Stimulated activated CD4-positive, alpha-beta T cell treated with anti-CD3 and anti-CD28 coated beads, TNF-alpha, amount 100 ng/mL, for 1 hour (primary cell): ENCODE measurements at places on chromosomes 6 and 20.

DNA sequence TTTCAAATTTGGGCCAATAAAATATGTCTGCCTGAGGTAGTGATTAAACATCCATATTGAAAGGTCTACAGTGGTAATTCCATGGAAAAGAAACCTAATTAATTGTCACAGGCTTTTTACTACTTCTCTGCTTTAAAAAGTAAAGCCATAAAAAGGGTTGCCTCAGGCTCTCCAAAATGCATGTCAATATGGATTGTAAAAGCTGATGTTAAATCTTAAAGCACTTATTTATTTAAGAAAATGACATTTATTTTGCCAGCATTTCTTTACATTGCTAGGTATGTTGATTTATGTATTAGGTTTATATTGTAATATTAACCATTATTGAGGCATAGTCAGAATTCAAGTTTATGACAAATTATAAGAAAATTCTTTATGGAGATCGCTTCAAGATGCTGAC is 133.2 kb downstream of the OPN5 start:
- DNase-seq = no peak

- no peak for DNase-seq
These were observed 32.3 kb downstream of the UST start for GRCh38 chr6:148779142-148779562.

- DNase-seq = no peak
These were observed 4.6 kb downstream of the DDR1 start for GRCh38 chr6:30888816-30889495.

DNA sequence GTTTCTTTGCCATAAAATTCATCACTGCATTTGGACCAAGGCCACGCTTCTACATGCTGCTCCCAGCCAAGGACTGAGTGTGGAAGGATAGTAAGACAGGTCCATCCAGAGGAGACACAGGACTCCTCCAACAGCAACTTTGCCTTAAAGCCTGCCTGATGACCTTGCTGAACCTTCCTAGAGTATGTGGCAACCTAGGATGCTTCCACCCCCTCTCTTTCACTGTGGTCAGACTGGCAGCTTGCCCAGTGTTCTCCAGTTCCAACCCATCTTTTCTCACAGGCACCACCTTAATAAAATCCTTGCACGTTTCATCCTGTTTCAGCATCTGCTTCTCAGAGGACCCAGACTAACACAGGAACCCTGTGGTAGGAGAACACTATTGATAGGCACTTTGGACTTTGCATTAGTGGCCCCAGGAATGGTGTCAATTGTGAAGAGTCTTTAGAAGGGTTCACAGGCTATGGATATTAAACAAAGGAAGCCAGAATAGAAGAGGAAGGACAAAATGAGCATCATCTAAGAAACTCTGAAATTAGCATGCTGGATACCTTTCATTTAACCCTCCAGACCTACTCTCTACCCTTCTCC is 2.4 kb upstream of the PKHD1 start:
- no peak for DNase-seq

DNA sequence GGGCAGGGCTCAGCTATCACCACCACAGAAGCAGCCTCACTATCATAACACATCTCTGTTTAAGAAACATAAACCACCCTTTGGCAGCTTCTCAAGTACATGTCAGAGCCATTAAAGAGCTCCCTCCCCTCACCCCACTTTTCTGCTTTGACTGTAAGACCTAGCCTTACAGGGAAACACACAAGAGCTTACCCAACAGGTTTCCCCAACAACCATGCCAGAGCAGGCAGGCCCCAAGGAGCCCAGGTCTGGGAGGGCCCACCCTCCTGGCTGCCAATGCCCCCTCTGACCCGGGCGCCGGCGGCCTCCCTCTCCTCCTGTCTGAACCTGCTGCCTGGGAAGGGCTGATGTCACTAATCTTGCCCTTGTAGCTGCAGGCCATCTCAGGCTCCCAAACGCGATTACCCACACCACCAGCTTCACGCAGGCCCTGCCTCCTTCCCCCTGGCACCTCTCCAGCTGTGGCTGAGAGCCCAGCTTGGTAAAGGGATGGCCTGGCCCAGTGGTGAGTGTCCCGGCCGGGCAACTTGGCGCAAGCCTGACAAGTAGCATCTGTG is 402.0 kb downstream of the MAFB start:
- no peak for DNase-seq

GRCh38 chr20:62165762-62166399 is 16.9 kb upstream of the MTG2 start:
- no peak for DNase-seq

DNA sequence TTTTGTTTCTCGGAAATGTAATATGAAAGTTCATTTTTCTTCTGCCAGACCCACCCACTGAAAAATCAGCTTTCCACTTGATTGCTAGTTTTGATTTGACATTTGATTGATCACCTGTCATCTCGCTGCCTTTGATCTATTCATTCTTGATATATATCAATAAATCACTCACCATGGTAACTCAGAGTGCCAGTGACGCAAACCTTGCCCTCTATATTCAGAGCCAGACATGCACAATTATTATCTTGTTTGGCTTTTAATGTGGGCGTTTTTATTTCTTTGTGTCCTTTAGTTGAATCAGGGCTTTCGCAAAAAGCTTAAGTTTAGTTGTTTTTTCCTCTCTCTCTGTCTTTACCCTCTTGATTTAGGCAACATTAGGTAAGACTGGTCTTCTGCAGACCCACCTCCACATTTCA is 2.0 kb downstream of the TSHZ2 start:
- DNase-seq = no peak

DNA sequence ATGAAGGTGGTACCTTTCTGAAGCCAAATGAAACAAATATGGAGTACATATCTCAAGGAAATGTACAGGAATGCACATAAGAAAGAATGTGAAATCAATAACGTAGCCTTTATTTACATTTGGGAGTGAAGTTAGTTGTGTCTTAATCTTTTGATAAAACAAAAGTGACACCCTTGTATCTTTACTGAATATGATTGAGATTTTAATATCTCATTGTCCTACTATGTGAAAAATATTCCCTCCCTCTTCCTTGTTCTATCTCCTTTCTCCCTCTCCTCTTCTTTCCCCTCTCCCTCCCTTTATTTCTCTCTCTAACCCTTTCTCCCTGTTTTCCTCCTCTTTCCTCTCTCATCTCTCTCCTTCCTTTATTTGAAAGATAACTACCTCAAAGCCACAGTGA is 89.1 kb downstream of the PTCHD4 start:
- no peak for DNase-seq

DNA sequence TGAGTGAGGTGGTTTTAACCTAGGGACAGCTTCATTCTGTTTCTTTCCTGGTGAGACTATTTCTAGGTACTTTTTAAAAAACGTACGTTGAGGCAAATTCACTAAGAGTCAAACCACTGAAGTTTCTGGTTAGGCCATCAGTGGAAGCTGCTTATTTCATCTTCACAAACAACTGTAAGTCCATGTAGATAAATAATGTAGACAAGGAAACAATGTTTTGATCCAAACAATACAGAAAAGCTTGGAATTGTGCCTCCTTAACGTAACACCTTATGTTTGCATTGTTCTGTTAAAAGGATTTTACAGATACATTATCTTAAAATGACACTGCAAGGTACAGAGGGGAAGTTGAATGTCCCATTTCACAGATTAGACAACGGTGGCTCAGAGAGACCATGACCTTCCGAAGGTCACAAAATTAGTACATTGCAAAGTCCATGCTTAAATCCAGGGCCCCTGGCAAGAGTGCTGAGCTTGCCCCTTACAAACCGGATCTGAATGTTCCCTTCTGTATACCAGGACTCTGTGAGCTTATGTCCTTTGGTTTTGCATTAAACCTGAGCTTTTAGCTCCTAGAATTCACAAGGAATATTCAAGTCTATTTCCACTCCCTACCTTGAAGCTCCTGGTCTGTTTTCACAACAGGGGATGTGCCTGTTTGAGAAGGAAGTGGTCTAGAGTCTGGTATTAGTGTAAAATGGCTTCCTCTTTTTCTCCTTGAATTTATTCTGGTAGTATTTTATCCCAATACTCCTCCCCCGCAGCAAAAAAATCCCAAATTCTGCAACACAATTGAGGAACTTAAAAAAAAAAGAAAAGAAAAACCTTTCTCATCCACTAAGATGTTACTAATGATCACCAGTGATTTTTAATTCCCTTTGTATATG is 28.9 kb upstream of the ZNF217 start:
- no peak for DNase-seq

DNA sequence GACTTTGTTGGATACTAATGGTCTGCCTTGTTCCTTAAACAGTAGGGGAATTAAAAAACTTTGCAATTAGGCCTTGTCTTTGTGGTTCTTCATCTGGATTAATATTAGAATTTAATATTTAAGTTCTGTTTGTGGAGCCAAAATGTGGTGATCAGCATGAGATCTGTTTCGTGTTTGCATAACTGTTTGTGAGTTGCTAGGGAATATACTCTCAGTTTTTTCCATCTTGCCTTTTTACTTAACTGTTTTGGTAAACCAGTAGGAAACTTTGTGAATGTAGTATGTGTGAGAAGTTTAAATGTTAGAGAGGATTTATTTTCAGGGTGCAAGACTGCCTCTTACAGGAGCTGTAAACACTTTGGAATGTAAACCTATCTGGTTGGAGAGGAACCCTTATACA is 35.6 kb downstream of the LRRC1 start:
- no peak for DNase-seq

GRCh38 chr20:45813489-45813888 is 1.0 kb downstream of the UBE2C start:
- no peak for DNase-seq

DNA sequence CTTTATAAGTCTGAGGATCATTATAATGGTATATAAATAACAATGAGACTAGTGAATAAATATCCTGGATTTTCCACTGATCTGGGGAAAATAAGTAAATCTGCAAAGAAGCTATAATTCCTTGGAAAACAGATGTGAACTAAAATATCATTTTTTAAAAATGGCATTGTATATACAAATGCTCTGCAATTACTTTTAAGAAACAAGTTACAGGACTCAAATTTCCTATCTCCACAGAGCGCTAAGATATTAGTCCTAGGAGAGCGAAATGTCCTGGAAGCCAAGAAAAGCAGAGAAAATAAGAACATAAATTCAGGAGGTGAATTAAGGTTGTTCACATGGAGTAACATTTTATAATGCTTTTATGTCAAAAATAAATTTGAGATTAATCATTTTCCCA is 61.3 kb downstream of the PRKN start:
- no peak for DNase-seq
